Right lobe of liver (tissue), 6 donors: ENCODE measurements at places on chromosomes 2 and 18. TPM values are rescaled to one million over a fixed set of nuclear protein-coding genes. Genes with fewer than 3 reads are reported as not detected.

- H3K4me1 ChIP-seq = peaks cover 7% of the 10 kb centered on the region
- H3K27me3 ChIP-seq = no peaks in the 10 kb centered on the region
- DNase-seq = no peak
- H3K27ac ChIP-seq = no peak overlapping the region
- no peak overlapping the region for H3K4me3 ChIP-seq
- H3K36me3 ChIP-seq = no peaks in the 10 kb centered on the region
Observed at GRCh38 chr2:239396881-239397681, 3.7 kb downstream of the HDAC4 start.

DNA sequence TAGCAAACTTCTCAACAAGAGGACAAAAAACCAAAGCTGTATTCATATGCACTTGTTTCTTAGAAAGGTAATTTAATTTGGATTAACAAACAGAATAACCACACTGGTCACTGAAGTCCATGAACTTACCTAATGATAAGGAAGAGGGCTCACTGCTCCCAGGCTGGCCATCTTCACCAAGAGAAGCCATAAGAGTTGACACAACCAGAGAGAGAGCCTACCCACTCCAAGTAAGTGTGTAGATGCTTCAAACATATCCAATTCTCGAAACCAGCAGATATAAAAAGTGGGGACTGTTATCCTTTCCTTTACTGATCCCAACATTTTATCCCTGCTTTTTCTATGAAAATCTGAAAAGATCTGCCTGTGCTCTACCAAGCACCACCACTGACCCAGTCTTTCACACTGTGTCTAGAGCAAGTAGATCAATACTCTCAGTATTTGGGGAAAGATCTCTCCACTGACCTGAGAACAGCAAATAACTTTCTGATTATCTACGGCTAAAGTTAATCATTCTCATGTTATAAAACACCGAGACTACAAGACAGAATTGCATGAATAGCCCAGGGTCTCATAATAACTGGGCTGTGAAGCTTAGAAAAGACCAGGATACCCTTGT is 111.5 kb upstream of the RNU4ATAC start:
- no peaks in the 10 kb centered on the region for H3K4me1 ChIP-seq
- H3K27ac ChIP-seq = peak overlapping the region; percentile 65
- H3K4me3 ChIP-seq = peak overlapping the region; percentile 48
- no peaks in the 10 kb centered on the region for H3K36me3 ChIP-seq

Gene NEDD4L
- total RNA-seq = 38.4 TPM

GRCh38 chr2:237573721-237574415 is 7.5 kb downstream of the PRLH start:
- H3K27ac ChIP-seq = peak overlapping the region; percentile 86
- H3K27me3 ChIP-seq = no peaks in the 10 kb centered on the region
- H3K4me3 ChIP-seq = no peak overlapping the region
- DNase-seq = peak; percentile 51
- no peaks in the 10 kb centered on the region for H3K36me3 ChIP-seq
- no peaks in the 10 kb centered on the region for H3K4me1 ChIP-seq

DNA sequence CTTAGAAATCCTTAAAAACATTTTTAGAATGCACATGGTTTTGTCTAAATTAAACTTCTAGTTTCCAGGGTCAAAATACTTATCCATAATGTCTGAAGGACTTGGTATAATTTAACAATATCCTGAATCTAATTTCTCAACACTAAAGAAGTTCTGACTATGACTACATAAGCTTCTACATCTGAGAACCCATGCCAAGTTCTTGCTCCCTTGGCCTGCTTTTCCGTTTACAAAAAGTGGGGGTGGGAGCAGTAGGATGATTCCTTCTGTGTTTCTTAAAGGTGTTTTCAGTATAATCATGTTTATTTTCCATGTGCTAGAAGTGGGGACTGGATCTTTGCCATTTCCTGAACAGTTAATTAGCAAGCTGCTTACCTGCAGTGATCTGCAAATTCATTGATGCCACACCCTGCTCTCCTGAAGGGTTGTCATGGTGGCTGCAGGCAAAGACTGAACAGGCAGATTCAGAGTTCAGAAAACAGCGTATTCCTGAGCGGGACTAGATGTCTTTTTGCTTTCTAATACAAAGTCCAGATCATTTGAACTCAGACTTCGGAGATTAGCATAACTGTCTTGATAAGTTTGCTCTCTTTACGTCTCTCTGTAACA is 36.2 kb downstream of the ADNP2 start:
- H3K4me1 ChIP-seq = peaks cover 14% of the 10 kb centered on the region
- no peak overlapping the region for H3K4me3 ChIP-seq
- DNase-seq = no peak

GRCh38 chr2:8134473-8134932 is 547.4 kb upstream of the ID2 start:
- no peak overlapping the region for H3K27ac ChIP-seq
- H3K4me3 ChIP-seq = no peak overlapping the region
- no peak for DNase-seq
- no peaks in the 10 kb centered on the region for H3K27me3 ChIP-seq

DNA sequence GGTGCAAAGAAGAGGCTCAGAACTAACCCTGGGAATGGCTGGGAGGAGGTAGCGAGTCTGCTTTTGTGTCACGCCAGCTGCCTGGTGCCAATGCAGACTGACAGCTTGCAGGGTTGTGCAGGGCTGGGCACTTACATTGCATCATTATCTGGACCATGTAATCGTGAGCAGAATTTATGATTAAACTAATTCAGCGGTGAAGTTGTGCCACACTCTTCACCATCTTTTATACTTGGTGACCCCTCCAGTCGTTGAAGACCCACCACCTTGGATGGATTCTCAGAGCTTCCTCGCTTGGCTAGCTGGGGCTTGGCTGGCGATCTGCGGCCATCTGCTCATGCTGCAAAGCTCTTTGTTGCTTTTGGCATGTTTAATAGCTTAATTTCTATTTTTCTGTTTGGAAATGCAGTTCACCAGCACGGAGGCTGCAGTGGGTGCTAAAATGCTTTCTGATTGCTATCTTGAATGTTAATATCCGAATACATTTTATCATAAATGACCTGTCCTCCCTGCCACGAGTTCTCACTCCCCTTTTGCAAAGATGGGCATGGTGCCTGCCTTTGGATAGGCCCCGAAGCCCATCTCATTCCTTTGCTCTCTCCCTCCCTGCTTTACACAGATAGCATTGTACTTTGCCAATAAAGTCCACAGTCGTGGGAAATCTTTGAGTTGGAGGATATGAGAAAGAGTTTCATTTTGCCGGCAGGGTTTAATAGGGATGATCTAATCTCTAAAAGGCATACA is 188.2 kb downstream of the PRKCE start:
- no peaks in the 10 kb centered on the region for H3K36me3 ChIP-seq
- no peak overlapping the region for H3K27ac ChIP-seq
- no peak overlapping the region for H3K4me3 ChIP-seq
- no peaks in the 10 kb centered on the region for H3K4me1 ChIP-seq
- no peaks in the 10 kb centered on the region for H3K27me3 ChIP-seq
- no peak for DNase-seq

Gene CRYGD
- total RNA-seq = not detected

- no peaks in the 10 kb centered on the region for H3K36me3 ChIP-seq
- DNase-seq = no peak
- no peak overlapping the region for H3K4me3 ChIP-seq
- no peaks in the 10 kb centered on the region for H3K4me1 ChIP-seq
- H3K27me3 ChIP-seq = no peaks in the 10 kb centered on the region
Observed at GRCh38 chr18:10851824-10852319, 297.5 kb downstream of the PIEZO2 start.

Gene SLC23A3
- total RNA-seq = 2.5 TPM

DNA sequence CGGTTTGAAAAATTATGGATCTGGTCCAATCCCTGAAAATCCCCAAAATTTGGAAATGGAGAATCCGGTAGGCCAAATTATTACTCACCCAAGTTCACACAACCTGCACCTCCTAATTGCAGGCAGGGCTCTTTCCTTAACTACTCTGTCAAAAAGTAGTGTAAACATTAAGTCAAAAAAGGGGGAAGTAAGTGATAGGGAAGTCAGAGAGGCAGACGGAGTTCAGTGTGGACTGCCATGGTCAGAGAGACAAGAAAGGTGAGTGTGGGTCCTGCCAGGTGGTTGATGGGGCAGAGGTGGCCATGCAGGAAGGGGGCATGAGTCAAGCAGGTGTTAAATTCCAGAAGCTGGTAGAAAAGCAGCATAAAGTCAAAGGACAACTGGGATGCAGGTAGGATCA is 104.7 kb upstream of the STPG4 start:
- H3K36me3 ChIP-seq = no peaks in the 10 kb centered on the region
- H3K4me3 ChIP-seq = no peak overlapping the region
- no peak for DNase-seq
- no peaks in the 10 kb centered on the region for H3K27me3 ChIP-seq
- no peaks in the 10 kb centered on the region for H3K4me1 ChIP-seq

- H3K36me3 ChIP-seq = no peaks in the 10 kb centered on the region
Observed at GRCh38 chr2:151840216-151841046, 12.2 kb upstream of the ARL5A start.

DNA sequence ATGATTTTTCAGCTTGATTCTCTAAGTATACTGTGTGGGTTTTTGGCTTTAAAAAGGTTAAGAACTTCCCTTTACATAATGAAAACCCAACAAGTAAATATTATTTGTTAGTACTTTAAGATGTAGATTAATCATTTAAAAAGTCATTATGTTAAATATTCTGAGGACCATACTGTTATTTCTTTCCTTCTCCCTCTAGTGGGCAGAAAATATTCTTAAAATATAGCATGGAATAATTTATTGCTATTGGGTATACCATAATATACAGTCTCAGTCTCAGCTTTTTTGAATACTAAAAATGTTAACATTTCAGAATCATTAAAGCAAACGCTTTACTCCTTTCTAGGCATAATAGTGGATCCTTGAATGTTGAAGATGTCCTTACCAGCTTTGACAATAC is 28.1 kb downstream of the CAMKMT start:
- no peaks in the 10 kb centered on the region for H3K4me1 ChIP-seq
- no peak overlapping the region for H3K4me3 ChIP-seq
- DNase-seq = no peak
- no peak overlapping the region for H3K27ac ChIP-seq
- no peaks in the 10 kb centered on the region for H3K36me3 ChIP-seq

Gene PAIP2B
- 8.4 TPM for total RNA-seq

GRCh38 chr18:22108674-22109073 is 60.7 kb upstream of the GATA6 start:
- H3K27ac ChIP-seq = no peak overlapping the region
- DNase-seq = peak; percentile 26
- H3K4me3 ChIP-seq = no peak overlapping the region
- no peaks in the 10 kb centered on the region for H3K27me3 ChIP-seq
- peaks cover 2% of the 10 kb centered on the region for H3K4me1 ChIP-seq

- no peak overlapping the region for H3K4me3 ChIP-seq
- no peaks in the 10 kb centered on the region for H3K27me3 ChIP-seq
- no peaks in the 10 kb centered on the region for H3K36me3 ChIP-seq
- no peak overlapping the region for H3K27ac ChIP-seq
- no peaks in the 10 kb centered on the region for H3K4me1 ChIP-seq
Observed at GRCh38 chr2:144495227-144496091, 24.5 kb downstream of the ZEB2 start.

Gene CD207
- 0.16 TPM for total RNA-seq

DNA sequence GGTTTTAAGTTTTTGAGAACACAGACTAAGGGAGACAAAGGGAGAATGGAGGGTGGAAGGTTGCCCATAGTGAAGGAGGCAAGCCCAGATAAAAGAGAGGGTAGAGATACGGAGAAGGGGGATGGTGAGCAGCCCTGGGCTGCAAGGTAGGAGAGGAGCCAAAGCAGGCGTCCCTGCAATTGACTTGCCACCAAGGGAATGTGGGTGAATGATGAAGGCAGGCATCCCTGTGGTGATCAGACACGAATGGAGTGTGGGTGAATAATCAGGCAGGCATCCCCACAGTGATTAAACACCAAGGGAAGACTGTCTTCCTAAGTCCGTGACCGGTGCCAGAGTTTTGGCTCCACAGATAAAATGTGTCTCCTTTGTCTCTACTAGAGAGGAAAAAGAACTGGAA is 16.5 kb upstream of the ALPK2 start:
- H3K4me3 ChIP-seq = no peak overlapping the region
- H3K36me3 ChIP-seq = no peaks in the 10 kb centered on the region
- no peaks in the 10 kb centered on the region for H3K27me3 ChIP-seq
- H3K4me1 ChIP-seq = no peaks in the 10 kb centered on the region
- H3K27ac ChIP-seq = no peak overlapping the region

- no peak overlapping the region for H3K27ac ChIP-seq
- H3K27me3 ChIP-seq = no peaks in the 10 kb centered on the region
- H3K36me3 ChIP-seq = peaks cover 5% of the 10 kb centered on the region
- no peaks in the 10 kb centered on the region for H3K4me1 ChIP-seq
- no peak for DNase-seq
Observed at GRCh38 chr18:44946529-44947113, 265.9 kb downstream of the SETBP1 start.

DNA sequence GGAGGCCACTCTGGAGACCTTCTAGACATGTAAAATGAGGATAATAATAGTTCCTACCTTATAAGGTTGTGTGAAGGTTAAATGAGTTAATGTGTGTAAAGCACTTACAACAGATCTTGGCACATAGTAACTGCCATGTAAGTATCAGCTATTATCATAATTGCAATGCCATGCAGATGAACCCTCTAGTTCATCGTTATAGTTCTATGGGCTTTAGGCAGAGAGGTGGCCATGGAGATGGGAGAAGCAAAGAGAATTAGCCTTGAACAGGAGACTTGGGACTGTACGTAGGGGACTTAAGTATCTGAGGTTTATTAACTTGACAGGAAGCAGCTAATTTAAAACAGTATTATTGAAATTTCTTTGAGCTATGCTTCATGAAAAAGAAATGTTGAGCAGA is 151.8 kb downstream of the PIK3C3 start:
- DNase-seq = no peak
- no peaks in the 10 kb centered on the region for H3K4me1 ChIP-seq
- H3K36me3 ChIP-seq = no peaks in the 10 kb centered on the region
- H3K4me3 ChIP-seq = no peak overlapping the region
- no peaks in the 10 kb centered on the region for H3K27me3 ChIP-seq
- no peak overlapping the region for H3K27ac ChIP-seq

- H3K27me3 ChIP-seq = no peaks in the 10 kb centered on the region
- DNase-seq = no peak
- H3K27ac ChIP-seq = no peak overlapping the region
- H3K4me3 ChIP-seq = no peak overlapping the region
Observed at GRCh38 chr18:11502368-11502767, 107.0 kb upstream of the SLC35G4 start.
